ENCODE measurements at places on chromosomes 16 and 17.
A peak's percentile ranks its signal among the peaks of the same experiment; 100 is the strongest.

DNA sequence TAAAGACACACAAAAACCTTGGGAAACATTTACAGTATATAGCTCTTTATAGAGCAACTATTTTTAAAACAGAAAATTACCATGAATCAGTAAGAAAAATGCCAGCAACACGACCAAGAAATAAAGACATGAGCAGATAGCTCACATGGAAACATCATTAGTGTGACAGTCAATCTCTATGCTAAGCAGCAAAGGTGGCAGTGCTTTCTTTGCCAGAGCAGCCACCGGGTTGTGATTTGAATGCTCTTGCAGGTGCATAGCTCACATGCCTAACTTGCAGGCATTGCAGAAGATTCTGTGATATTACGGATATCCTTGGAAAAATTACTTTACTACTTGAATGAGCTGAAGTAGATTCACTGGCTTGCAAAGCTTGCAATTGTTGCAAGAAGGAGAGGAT is 652.9 kb upstream of the C16orf82 start:
- H3K27me3 ChIP-seq = no peaks in the 10 kb centered on the region
- no peak overlapping the region for H3K27ac ChIP-seq
- no peaks in the 10 kb centered on the region for H3K4me1 ChIP-seq
- no peak overlapping the region for H3K4me3 ChIP-seq

DNA sequence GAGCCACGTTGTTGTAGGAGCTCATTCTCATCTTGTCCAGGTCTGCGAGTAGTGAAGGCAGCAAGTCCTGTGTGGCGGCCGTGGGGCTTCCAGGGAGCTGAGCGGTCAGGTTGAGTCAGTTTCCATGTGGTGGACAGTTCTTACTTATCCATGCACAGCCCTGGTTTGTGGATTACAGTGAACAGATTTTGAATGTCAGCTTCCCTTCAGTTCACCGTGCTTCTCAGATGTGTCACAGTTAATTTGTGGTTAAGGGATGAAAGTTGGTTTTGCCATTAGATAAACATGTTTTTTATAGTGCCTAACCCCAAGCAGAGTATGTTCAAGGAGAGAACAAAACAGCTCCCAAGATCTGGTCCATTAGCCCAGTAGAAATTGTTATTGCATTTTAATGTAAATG is 103.1 kb downstream of the RPTOR start:
- H3K27ac ChIP-seq = no peak overlapping the region
- peaks cover 4% of the 10 kb centered on the region for H3K36me3 ChIP-seq
- no peak for DNase-seq
- no peaks in the 10 kb centered on the region for H3K27me3 ChIP-seq

DNA sequence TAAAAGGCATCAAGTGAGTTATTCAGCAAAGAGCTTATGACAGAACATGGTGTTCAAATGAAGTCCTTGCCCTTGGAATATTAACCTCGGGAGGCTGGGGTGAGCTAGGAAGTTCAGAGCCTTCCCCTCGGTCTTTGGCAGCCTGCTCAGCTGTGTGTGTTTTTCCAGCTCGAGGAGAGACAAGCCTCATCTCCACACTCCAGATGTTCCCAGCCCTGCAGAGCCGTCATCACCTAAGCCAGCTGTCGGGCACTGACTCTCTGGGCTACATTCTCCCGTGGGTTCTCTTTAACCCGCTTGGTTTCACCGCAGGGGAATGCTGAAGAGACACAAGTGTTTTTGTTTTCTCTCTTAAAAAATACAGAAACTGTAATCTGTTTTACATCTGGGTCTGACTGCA is 47.1 kb downstream of the IRX3 start:
- no peaks in the 10 kb centered on the region for H3K36me3 ChIP-seq
- H3K27ac ChIP-seq = no peak overlapping the region
- peaks cover 42% of the 10 kb centered on the region for H3K27me3 ChIP-seq
- H3K4me1 ChIP-seq = no peaks in the 10 kb centered on the region

DNA sequence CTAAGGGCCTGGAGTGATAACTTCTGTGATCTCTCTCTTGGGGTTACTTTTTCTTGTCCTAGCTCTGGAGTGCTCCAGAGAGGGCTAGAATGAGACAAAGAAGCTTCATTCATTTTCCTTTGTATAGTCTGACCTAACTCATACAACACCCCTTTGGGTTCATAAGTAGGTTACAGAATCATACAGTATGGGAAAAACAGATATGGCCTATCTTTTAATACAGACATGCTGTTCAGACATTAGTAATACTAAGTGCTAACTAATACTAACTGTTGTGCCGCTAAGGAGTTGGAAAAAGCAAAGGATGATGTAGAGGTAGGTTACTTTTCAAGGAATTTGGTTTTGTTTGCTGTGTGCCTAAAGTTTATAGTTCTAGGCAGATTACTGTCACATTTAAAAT is 84.7 kb downstream of the NLK start:
- H3K4me3 ChIP-seq = no peak overlapping the region
- no peaks in the 10 kb centered on the region for H3K27me3 ChIP-seq
- peaks cover 14% of the 10 kb centered on the region for H3K4me1 ChIP-seq

GRCh38 chr17:12256380-12256995 is 235.8 kb downstream of the MAP2K4 start:
- no peaks in the 10 kb centered on the region for H3K36me3 ChIP-seq
- H3K4me3 ChIP-seq = no peak overlapping the region
- no peak overlapping the region for H3K27ac ChIP-seq

DNA sequence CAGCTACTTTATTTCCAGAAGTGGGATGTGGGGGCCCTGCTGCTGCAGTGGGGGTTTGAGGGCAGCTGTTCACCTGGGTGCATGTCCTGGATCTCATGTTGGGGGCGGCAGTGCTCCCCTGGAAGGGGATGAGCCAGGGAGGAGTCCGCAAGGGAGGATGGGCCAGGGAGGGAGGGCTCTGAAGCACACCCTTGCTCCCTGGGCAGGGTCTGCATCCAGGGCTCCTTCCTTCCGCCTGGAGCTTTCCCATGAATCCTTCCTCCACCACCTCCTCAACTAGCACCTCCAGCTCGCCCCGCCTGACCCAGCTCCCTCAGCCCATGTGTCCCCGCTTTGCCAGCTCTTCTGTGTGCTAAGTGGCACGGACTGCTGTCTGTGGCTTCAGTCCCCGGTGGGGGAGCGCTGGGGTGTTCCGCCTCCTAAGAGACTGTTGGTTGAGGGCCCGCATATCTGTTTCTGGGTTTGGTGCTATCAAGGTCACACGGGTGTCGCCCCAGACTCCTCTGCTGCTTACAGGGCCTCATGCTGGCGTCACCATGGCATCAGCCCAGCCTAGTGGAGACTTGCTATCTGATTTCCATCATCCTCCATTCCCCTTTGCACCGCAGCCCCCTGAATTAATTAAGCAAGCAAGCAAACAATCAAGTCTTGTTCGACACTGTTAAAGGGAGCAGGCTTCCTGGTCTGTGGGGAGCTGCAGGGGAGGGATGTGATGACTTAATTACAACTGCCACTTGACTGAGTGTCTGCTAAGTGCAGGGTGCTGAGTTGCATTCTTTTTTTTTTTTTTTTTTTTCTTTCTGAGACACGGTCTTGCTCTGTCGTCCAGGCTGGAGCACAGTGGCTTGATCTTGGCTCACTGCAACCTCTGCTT is 71.8 kb downstream of the PRKCA start:
- peaks cover 50% of the 10 kb centered on the region for H3K4me1 ChIP-seq
- H3K27ac ChIP-seq = peak overlapping the region; percentile 31

DNA sequence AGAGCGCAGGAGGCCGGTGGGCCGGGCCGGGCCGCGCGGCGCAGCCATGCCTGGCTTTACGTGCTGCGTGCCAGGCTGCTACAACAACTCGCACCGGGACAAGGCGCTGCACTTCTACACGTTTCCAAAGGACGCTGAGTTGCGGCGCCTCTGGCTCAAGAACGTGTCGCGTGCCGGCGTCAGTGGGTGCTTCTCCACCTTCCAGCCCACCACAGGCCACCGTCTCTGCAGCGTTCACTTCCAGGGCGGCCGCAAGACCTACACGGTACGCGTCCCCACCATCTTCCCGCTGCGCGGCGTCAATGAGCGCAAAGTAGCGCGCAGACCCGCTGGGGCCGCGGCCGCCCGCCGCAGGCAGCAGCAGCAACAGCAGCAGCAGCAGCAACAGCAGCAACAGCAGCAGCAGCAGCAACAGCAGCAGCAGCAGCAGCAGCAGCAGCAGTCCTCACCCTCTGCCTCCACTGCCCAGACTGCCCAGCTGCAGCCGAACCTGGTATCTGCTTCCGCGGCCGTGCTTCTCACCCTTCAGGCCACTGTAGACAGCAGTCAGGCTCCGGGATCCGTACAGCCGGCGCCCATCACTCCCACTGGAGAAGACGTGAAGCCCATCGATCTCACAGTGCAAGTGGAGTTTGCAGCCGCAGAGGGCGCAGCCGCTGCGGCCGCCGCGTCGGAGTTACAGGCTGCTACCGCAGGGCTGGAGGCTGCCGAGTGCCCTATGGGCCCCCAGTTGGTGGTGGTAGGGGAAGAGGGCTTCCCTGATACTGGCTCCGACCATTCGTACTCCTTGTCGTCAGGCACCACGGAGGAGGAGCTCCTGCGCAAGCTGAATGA is 606 bp downstream of the THAP11 start:
- H3K36me3 ChIP-seq = no peaks in the 10 kb centered on the region
- no peaks in the 10 kb centered on the region for H3K27me3 ChIP-seq
- H3K4me3 ChIP-seq = peak overlapping the region; percentile 93
- DNase-seq = no peak
- H3K27ac ChIP-seq = peak overlapping the region; percentile 91

DNA sequence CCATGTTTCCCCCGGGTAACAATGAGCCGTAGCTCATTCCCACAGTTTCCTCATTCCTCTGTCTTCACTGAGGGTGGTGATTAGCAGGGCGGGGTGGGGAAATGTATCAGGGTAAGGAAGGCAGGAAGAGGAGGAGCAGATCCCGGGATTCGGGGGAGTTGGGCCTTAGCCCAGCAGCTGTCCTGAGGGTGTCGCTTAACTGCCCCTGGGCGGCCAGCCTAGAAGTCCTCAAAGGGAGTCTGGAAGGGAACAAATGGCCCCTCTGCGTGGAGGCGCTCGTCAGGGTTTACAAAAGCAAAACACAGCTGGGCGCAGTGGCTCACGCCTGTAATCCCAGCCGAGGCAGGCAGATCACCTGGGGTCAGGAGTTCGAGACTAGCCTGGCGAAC is 14.3 kb downstream of the MLYCD start:
- H3K27me3 ChIP-seq = no peaks in the 10 kb centered on the region
- H3K36me3 ChIP-seq = peaks cover 47% of the 10 kb centered on the region
- no peak overlapping the region for H3K27ac ChIP-seq
- H3K4me1 ChIP-seq = no peaks in the 10 kb centered on the region
- no peak overlapping the region for H3K4me3 ChIP-seq
- DNase-seq = no peak

DNA sequence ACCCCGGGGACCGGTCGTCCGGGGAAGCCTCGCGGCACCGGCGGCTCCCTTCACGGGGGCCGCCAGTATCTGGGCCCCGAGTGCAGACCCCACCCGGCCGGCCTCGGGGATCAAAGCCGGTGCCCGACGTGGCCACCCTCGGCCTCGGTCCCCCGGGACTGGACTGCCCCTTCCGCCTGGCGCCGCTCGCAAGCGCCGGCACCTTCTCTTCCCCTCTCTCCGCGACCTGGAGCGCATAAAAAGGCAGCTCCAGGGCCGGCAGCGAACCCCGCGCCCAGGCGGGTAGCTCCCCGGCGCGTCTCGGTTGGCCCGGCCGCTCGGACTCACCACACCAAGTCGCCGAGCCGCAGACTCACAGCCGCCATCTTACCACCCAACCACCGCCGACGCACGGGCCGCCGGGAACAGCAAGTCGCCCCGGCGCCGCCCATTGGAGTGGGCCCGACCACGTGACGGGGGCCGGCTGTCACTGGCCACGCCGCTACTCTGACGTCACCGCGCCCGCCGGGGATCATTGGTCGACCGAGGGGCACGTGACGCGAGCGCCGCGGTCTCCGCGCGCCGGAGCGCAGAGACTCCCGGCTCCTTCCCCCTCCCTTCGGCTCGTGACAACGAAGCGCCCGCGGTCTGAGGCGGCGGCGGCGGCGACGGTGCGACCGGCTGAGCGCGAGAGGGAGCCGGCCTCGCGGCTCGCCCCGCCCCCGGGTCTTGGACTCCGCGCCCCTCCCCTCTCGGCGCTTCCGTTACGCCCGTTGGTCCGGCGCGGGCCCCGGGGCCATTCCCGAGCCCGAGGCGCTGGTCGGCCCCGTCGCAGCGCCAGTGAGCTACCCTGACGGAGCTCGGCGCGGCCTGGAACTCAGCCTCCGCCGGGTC is at the start of the genes GLYR1 and UBN1:
GLYR1 (minus strand) TSS at position 388 of the 873 bp plus-strand sequence; CDS start at position 365, 23 bp downstream.
UBN1 (plus strand) TSS at position 581 of the 873 bp plus-strand sequence. CDS start 5,437 bp downstream, outside the sequence.
- no peaks in the 10 kb centered on the region for H3K27me3 ChIP-seq
- peak within 1 kb of the TSS; percentile 86 for H3K4me3 ChIP-seq
- DNase-seq = peak; percentile 100
- peak within 1 kb of the TSS; percentile 89 for H3K27ac ChIP-seq
- H3K36me3 ChIP-seq = peaks cover 18% of the 10 kb centered on the region

DNA sequence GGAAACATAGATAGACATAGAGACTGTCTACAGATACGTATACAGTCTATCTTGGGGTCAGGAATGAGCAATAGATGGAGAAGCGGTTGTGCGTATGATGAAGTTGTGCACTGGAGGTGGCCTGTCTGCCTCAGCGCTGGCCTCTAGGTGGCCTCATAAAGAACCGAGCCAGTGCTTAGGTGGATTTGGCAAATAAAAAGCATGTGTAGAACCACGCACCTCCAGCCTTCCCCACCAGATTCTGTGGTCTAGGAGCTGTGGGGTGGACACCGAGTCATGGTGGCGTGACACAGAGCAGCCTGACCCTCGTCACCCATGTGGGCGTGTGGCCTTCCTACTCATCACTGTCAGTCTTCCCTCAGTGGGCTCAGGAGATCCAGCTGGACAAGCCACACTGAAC is 34.0 kb downstream of the PGS1 start:
- H3K27me3 ChIP-seq = no peaks in the 10 kb centered on the region
- no peak overlapping the region for H3K27ac ChIP-seq
- no peak overlapping the region for H3K4me3 ChIP-seq
- DNase-seq = no peak

GRCh38 chr17:17172990-17173389 is 33.1 kb downstream of the PLD6 start:
- no peaks in the 10 kb centered on the region for H3K27me3 ChIP-seq
- H3K27ac ChIP-seq = no peak overlapping the region

DNA sequence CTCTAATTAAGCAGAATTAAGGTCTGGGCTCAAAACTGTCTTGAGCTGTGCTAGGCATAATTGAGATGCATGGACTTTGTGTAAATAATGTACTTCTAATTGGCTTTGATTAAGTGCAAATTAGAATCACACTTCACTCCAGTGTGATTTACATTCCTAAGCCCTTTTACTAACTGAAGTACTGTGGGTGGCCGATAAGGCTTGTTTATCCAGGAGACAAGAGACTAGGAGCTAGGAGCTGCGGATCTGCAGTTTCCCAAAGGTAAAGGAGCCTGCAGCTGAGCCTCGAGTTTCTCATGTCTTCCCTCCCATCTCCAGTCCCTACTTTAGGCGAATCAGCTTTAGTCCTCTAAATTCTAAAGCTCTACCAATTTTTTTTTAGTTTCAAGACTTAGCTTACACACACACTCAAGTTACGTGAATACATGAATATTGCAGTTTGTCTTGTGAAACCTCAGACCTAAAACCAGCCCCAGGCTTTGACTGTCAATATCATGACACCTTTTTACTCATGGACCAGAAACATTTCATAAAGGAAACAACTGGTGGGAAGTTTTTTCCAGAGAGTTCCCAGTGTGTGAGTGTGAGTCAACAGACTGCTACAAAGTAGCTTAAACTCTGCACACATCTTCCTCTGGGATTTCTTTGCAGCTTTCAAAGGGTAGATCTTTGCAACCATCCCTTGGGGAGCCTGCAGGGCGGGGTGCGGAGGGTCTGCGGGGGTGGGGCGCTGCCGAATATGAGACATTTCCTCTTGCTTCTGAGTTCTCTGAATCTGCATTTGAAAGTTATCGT is 113.9 kb upstream of the TBX2 start:
- no peak for DNase-seq
- no peaks in the 10 kb centered on the region for H3K36me3 ChIP-seq
- H3K27ac ChIP-seq = peak overlapping the region; percentile 24
- H3K4me3 ChIP-seq = peak overlapping the region; percentile 10
